ENCODE measurements at places on chromosomes 3 and 15.

- no peak for DNase-seq
Observed at GRCh38 chr3:11385891-11386290, 113.7 kb downstream of the ATG7 start.

DNA sequence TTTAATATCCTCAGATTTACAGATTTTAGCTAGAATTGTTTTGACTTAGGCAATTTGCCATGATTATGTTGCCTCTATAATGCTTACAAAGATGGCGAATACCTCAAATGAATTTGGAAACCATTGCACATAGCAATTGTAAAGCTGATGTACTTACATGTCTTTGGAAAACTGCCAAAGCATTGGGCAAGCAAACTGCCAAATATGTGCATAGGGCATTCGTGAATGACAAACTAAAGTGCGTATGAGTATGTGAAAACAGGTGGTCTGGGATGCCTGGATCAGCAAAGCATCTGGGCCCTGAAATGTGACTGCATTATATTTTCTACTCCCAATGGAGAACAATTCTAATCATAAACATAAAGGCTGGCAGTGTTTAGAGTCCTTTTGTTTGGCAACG, 445.3 kb upstream of the ROBO1 start:
- DNase-seq = no peak

GRCh38 chr3:188583341-188584161, 429.6 kb downstream of the LPP start:
- no peak for DNase-seq

DNA sequence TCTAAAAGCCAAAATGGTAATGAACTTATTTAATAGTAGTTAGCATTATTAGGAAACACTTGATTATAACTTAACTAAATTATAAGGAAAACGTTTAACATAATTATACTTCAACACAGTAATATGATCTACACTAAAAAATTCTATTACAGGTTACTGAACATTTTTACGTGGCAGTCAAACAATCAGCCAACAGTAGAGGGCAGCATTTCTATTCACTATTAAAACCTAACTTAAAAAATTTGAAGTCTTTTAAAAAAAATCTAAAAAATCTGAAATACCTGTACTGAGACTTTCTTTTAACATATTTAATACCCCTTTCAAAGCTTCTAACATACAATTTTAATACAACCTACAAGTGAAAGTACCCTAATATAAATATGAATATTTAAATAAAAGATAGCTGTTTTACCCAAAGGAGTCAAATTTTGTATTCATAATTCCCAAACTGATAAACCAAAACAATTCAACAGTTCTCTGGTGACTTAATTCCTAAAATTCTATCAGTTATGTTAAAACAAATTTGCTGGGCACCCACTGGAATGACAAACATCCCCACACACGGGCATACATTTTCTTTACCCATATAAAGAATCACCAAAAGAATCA, 41.5 kb downstream of the DLG1 start:
- DNase-seq = peak; percentile 62

GRCh38 chr3:44950275-44950734, 25.7 kb downstream of the ZDHHC3 start:
- DNase-seq = no peak

- peak; percentile 53 for DNase-seq
Observed at GRCh38 chr15:73081321-73081958, 29.2 kb downstream of the NEO1 start.

- DNase-seq = no peak
Observed at GRCh38 chr15:93587059-93587521, 498.1 kb upstream of the RGMA start.

GRCh38 chr15:64686130-64686735, 89.2 kb downstream of the RBPMS2 start:
- DNase-seq = peak; percentile 72

GRCh38 chr15:79994615-79995014, 23.6 kb upstream of the BCL2A1 start:
- no peak for DNase-seq

GRCh38 chr3:153087595-153088566, 74.1 kb upstream of the RAP2B start:
- DNase-seq = peak; percentile 60

DNA sequence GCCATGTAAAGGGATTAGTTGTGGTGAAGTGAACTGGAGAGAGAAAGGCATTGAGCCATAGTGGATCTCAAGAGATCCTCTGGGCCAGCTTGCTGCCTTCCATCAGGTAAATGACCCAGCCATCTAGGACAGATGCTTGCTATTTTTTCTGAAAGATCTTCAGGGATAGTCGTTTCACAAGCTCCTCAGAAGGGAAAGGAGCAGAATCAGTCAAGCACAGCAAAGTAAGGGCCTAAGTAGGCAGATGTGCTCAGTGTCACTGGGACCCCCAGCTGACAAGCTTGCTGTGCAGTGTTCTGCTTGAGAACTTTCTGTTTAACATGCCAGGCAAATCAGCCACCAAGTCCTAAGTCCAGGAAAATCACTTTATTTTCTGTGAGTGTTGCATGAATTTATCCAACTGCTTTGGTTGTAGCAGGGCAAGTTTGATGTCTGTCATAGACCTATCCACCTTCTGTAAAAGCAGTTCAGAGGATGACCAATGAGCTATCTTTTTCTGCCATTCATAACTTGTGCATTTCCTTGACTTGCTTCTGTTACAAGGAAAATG, 319.8 kb downstream of the IL5RA start:
- DNase-seq = no peak

DNA sequence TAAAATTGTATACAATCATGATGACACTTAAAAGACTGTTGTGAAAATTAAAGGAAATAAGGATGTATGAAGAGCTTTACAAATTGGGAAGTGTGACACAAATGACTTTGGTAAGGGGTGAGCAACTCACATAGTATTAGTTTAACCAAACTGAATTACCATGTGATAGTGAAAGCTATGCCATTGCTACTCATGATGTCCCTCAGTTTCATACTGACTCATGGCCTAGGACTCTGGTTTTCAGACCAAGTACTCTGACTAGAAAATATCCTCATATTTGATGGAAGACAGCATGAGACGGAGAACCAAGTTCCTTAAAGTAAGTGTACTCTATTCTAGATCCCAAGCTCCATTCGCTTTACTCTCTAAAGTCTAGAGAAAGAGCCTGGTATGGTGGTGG, 203.2 kb upstream of the ICE2 start:
- DNase-seq = no peak

- DNase-seq = no peak
Observed at GRCh38 chr3:84442533-84442932, 516.3 kb upstream of the CADM2 start.

DNA sequence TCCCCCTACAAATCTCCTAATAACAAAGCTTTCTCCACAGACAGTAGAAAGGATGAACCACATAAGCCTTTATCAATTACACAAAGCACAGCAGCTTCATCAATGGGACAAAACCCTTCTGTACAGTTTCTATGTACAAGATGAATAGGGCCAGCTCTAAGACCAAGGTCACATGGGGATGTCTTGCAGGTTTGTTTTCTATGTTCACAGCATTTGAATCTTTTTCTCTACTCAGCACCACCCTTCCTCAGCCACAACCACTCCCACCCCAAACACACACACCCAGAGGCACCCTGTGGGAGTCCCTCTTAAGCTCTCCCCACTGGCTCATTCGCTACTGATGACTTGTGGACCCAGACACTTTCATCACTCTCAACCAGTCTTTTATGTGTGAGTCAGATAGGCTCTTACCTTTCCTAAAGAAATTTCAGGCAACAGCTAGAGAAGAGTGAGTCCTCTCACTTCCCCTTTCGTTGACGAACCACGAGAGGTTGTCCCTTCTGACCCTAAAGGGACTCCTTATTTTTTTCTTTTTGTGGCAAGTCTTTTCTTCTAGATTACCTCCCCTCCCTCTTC, 57.9 kb downstream of the ARHGAP31 start:
- DNase-seq = peak; percentile 70

DNA sequence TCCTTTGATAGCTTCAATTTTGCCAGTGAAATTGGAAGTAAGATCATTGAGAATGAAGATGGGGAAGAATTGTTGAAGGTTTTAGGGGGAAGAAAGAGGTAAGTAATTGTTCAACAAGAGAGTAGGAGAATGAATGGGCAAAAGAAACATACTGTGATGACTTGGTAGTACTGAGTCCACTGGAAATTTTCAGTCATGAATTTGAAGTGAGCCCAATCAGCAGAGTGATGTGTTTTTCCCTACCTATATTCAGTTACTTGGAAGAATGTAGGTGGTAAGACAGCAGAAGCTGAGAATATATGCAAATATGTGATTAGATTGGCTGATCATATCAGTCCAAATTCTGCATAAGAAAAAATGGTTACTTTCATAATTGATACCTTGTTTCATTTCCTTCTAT, 569.6 kb downstream of the AGBL1 start:
- DNase-seq = no peak

GRCh38 chr15:43194795-43195194, 9.6 kb downstream of the CCNDBP1 start:
- no peak for DNase-seq

GRCh38 chr3:68142441-68142840, 488.0 kb upstream of the SUCLG2 start:
- DNase-seq = no peak

GRCh38 chr3:107346564-107346963, 30.7 kb upstream of the CCDC54 start:
- DNase-seq = no peak

DNA sequence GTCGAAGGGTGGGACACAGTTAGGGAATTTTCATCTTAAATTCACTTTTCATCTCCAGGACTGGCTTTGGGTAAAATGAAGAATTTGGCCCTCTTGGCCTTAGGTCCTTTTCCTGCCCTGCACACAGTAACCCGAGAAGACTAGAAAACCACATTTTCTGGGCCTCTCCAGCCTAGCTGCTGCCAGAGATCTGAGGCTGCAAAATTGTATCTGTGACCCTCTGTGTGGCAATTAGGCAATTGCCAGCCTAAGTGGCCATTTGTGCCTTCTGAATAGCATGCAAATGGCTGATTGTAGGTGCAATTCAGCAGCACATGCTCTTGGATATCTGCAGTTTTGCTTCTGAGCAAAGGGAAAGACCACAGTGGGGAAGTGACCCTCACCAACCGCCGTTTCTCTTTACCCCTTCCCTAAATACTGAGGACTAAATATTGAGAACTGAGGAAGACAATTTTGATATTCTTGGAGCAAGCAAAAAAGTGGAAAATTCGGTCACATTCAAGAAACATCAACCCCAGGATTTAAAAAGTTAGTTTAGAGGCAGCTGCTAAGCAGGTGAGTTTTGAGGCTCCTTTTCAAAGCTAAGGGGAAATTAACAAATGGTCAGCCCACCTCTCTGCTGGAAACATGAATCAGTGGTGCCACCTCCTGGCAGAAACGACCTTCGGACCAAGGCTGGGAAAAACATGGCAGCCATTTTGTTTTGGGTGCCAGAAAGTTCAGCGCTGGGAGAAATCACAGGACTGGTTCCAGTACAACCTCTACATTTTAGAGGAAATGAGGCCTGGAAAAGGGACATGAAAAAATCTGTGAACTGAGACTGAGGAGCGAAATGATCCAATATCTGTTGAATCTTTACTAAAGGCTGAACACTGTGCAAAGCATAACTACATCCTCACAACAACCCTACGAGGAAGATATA, 56.6 kb upstream of the PRTG start:
- DNase-seq = peak; percentile 57

GRCh38 chr3:16940769-16941700, 56.3 kb downstream of the PLCL2 start:
- no peak for DNase-seq

DNA sequence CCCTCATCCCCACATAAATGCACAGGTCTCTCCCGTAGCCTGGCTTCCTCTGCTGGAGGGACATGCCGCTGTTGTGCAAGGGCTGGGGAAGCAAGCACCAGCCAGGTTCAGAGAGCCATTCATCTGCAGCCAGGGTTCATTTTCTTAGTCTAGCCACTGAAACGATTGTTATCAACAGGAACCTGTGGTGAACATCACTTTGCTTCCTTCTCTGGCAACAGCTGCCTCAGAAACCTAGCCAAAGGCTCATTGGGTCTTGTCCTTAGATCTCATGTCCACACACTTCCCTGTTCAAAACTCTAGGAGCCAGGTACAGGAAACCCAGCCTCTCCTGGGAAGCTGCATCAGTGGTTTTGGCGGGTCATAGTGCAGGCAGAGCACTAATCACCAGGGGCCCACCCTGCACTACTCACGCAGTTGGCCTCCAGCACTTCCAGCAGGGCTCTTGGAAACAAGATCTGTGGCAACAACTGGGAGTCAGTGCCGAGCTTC, 47.0 kb downstream of the OXNAD1 start:
- DNase-seq = no peak

GRCh38 chr3:56829533-56829932, 27.8 kb upstream of the ARHGEF3 start:
- no peak for DNase-seq

GRCh38 chr15:98835876-98836275, 171.7 kb downstream of the PGPEP1L start:
- DNase-seq = no peak

DNA sequence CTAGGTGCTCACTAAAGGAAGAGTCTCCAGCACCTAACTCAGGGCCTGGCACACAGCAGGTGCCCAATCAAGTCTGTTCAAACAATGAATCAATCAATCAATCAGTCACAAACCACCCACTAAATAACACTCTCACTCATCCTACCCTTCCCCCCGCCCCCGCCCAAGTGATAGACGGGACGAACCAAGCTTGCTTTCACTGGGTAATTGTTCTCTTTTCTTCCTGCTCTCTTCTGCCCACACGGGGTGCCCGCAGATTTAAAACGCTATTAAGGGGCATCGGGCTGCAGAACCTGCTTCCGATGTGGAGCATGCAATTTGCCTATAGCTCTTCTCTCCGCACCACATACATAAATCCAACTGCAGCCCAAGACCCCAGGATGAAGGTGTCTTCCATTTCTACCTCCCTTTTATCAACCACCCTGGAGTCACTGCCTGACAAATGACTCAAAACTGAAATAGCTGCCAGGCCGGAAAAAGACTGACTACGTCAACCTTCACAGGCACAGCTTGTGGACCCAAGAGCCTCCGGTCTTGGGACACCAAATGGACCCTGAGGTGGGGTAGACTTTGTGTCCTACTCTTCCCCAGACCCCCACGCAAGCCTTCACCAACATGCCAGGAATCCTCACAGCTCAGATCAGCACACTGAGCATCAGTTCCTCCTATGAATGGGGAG, 1.7 kb downstream of the KLHL25 start:
- DNase-seq = no peak

- peak; percentile 100 for DNase-seq
Observed at GRCh38 chr15:73994413-73994883, at the start of gene PML. Gene PML, plus strand, starts transcription at chr15:73994716. Its CDS starts 97 bp downstream, at chr15:73994813.

- no peak for DNase-seq
Observed at GRCh38 chr3:21055015-21055414, 696.0 kb downstream of the ZNF385D start.

GRCh38 chr3:190840146-190840545, 22.3 kb downstream of the GMNC start:
- no peak for DNase-seq

- DNase-seq = no peak
Observed at GRCh38 chr3:65979162-65979561, 59.6 kb downstream of the MAGI1 start.

DNA sequence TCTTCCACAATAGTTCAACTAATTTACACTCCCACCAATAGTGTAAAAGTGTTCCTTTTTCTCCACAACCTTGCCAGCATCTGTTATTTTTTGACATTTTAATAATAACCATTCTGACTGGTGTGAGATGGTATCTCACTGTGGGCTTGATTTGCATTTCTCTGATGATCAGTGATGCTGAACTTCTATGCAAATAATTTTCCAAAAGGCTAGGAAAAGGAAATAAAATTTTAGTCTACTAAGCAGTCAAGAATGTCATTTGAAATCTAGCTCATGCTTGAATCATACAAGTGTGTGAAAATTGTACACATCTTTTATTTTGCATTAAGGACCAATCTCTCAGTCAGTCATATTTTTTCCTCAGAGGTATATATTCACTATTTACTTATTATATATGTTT, 101.7 kb upstream of the UBP1 start:
- DNase-seq = no peak

- DNase-seq = no peak
Observed at GRCh38 chr3:157128771-157129681, 30.9 kb downstream of the CCNL1 start.
